ENCODE measurements at places on chromosomes 5 and 9.

DNA sequence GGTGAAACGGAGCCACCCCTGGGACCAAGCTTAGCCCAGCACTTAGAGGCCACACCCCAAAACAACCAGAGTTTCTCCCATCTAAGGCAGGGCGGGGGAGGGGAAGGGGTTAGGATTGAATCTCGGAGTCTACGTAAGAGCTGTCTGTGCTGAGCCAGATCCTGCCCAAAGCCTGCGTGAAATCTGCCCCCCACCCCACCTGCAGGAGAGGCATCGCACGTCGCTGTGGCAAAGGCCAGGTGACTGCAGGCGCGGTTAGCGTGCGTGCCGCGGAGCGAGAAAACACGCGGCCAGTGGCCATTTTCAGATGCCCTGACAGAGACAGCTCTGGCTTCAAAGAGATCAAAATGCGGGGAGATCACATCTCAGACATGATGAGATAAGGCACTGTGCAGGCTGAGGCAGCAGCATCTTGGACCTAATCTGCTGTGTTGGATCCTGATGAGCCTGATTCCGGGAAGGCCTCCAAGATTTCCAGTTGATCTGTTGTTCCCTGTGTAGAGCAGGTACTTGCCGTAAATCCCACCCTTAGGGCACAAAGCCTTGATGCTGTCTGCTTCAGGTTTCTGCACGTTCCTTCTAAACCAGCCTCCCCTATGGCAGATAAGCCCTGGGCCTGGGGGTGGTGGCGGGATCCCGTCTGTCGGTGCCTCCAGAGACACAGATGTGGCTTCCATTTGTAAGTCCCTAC, 2.5 kb upstream of the QSOX2 start:
- DNase-seq = no peak

DNA sequence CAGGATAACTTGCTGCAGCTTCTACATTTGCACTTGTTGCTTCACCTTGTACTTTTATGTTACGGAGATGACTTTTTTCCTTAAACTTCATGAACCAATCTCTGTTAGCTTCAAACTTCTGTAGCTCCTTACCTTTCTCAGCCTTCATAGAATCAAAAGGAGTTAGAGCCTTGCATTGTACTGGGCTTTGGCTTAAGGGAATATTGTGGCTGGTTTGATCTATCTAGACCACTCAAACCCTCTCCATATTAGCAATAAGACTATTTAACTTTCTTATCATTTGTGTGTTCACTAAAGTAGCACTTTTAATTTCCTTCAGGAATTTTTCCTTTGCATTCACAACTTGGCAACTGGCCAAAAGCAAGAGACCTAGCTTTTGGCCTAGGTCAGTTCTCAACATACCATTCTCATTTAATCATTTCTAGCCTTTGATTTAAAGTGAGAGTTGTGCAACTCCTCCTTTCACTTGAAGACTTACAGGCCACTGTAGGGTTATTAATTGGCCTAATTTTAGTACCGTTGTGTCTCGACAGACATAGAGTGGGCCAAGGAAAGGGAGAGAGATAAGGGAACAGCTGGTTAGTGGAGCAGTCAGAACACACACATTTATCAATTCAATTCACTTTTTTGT, 63.7 kb downstream of the SHOC1 start:
- DNase-seq = peak; percentile 22

- no peak for DNase-seq
Measured at GRCh38 chr5:95352691-95353090, 38.5 kb upstream of the FAM81B start.

- no peak for DNase-seq
Measured at GRCh38 chr5:150895431-150896428, 9.1 kb downstream of the ZNF300 start.

DNA sequence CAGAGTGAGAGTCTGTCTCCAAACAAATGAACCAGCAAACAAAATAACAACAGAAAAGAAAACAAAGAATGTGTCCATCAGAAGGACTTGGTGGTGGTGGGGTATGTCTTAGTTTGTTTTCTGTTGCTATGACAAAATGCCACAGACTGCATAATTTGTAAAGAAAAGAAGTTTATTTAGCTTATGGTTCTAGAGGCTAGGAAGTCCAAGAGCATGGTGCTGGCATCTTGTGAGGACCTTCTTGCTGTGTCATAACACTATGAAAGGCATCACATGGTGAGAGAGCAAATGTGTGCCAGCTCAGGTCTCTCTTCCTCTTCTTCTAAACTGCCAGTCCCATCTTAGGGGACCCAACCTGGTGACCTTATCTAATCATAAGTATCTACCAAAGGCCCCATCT, 10.5 kb downstream of the NPR3 start:
- DNase-seq = no peak

- DNase-seq = no peak
Measured at GRCh38 chr9:115596021-115596745, 478.2 kb upstream of the TNC start.

GRCh38 chr5:133425222-133425621, 187.1 kb downstream of the FSTL4 start:
- no peak for DNase-seq

- DNase-seq = peak; percentile 20
Measured at GRCh38 chr5:116068028-116068632, 16.7 kb upstream of the COMMD10 start.

DNA sequence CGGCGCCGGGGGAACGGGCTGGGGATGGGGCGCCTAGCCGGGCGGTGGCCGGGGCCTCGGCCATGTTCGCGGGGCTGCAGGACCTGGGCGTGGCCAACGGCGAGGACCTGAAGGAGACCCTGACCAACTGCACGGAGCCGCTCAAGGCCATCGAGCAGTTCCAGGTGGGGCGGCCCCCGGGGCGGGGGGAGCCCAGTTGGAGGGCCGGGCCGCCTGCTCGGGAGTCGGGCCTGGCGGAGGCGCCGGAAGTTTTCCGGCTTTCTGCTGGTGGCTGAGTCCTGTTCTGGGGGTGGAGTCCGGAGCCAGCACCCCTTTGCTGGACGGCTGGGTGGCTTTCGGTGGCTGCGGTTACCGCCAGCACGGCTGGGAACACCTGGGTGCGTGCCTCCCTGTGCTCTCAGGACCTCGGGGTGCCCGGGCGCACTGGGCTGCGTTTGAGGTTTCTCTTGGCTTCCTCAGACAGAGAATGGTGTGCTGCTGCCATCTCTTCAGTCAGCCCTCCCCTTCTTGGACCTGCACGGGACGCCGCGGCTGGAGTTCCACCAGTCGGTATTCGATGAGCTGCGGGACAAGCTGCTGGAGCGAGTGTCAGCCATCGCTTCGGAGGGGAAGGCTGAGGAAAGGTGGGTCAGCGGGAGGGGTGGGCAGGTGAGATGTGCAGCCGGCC, 454 bp downstream of the NELFB start:
- no peak for DNase-seq

DNA sequence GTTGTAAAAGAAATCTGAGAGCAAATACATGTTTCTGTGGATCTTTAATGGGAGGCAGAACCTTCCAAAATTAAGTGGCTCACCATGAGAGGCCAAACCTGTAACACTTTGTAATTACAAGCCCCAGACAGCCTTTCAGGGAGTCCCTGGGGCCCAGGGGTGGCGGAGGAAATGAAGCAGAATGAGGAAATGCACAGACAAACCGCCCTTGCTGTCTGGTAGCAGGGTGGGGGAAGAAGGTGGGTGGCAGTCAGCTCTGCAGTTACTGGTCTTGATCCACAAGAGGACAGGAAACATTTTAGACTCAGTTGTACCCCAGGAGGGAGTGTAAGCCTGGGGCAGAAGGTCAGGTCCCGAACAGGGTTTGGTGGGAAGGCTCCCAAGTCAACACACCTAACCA, 6.5 kb downstream of the ARL14EPL start:
- no peak for DNase-seq

GRCh38 chr9:134896834-134897583, 16.4 kb downstream of the FCN2 start:
- DNase-seq = no peak

DNA sequence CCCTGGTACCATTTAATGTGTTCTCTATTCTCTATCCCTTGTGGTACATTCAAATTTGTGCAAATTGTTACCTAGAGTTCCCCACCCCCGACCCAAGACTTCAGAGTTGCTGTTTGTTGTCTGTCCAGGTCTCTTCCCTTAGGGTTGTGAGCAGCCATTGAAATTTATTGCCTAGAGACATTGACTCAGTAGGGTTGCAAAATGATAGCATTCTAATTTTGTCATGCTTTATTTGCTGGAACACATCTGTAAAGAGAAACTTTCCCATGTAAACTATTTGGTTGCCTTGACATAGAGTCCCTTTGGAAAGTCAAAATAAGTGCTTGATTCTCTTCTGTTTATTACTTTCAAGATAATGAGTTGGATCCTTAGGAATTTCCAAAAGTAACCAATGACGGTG, 91.7 kb upstream of the KLF9 start:
- DNase-seq = no peak

DNA sequence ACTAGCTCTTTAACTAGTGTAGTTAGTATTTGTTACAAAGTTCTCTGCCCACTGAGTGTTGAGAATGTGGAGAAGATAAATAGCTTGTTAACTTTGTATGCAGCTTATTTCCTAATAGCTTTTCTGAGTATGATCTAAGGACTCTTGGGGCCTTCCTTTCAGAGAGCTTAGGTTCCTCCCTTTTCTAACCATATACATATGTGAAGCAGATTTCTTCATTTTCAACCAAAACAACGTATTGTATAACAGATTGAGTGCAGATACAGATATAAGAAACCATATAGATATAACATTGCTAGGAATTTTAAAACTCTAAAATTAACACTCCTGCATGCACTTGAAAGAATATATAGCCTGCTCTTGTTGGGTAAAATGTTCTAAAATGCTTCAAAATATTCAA, 70.4 kb downstream of the SCAMP1 start:
- DNase-seq = no peak

GRCh38 chr5:132484391-132484725, 6.2 kb downstream of the IRF1 start:
- no peak for DNase-seq

DNA sequence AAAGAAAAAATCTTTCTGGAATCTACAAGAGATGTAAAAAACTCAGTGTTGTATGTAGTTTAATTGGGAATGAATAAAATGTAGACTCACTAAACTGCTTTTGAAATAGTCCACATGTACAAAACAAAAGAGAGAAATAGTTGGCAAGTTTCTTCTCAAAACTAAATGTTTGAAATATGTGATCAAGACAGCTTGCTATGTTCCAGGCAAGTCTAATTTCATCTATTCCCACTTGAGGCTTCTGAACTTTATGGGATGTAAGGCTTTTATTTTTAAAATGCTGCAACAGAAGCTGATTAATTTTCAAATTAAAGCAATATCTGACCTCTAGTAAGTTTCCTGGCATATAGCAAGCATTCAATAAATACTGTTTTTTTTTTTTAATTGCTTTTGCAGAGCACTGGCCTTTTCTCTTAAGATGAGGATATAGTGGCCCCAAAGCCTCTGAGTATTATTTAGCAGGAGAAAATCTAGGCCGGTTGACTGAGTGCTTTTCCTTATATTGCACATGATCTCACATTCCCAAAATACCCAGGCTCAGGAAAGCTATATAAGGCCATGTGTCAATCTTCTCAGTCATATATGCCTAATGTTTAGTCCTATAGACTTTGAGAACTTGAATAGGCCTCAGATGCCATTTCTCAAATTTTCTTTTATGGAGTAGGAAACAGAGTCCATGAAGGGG, 183.2 kb downstream of the NTRK2 start:
- no peak for DNase-seq
